Aorta (tissue), 5 donors: ENCODE measurements at places on chromosomes 4 and X. TPM values are rescaled to one million over a fixed set of nuclear protein-coding genes. Genes with fewer than 3 reads are reported as not detected.

The SLC16A2 gene
- total RNA-seq = 9.2 TPM

The HSPA4L gene
- 17.7 TPM for total RNA-seq

The FATE1 gene
- not detected for total RNA-seq

The VCX2 gene
- total RNA-seq = not detected

GRCh38 chr4:168643111-168643795 lies 146.4 kb downstream of the PALLD start:
- no peaks in the 10 kb centered on the region for H3K36me3 ChIP-seq
- H3K4me1 ChIP-seq = peaks cover 3% of the 10 kb centered on the region
- H3K27me3 ChIP-seq = peaks cover 2% of the 10 kb centered on the region
- H3K4me3 ChIP-seq = no peak overlapping the region
- no peak overlapping the region for H3K27ac ChIP-seq
- no peak for DNase-seq

DNA sequence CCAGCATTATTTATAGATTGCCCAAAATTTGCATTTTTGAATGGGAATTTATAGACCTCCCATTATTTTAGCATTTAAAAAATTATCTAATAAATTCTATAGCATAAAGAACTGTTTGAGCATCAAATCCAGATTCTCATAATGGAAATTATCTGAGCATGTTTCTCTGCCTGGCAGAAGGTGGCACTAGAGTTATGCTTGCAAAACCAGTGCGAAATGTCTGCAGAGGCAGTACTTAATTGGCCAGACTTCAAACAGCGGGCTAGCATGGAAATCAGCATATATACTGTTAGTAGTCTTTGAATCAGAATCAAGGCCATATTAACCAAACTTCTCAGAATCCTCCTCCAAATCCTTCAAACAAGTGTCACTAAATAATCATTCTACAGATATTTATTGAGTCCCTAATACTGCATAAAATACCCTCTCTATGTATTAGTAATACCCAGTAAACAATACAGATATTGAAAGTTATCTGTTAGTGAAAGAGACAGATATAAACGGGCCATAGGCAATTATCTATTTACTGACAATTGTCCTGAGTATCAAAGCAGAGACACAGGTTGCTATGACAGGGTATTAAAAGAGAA lies 78.7 kb upstream of the DCLK2 start:
- no peaks in the 10 kb centered on the region for H3K36me3 ChIP-seq
- H3K27ac ChIP-seq = no peak overlapping the region
- DNase-seq = no peak
- H3K4me1 ChIP-seq = no peaks in the 10 kb centered on the region
